ENCODE measurements at places on chromosomes 11 and 22. TPM values are rescaled to one million over a fixed set of nuclear protein-coding genes. Genes with fewer than 3 reads are reported as not detected.

The SEPTIN3 gene
- 2.8 TPM for total RNA-seq

The RIMBP3B gene
- total RNA-seq = 0.81 TPM

The GRAMD1B gene
- 91.6 TPM for total RNA-seq

The PGA5 gene
- not detected for total RNA-seq

The IFITM10 gene
- total RNA-seq = 0.70 TPM

The DEFB131B gene
- total RNA-seq = not detected

The CCDC87 gene
- total RNA-seq = not detected

DNA sequence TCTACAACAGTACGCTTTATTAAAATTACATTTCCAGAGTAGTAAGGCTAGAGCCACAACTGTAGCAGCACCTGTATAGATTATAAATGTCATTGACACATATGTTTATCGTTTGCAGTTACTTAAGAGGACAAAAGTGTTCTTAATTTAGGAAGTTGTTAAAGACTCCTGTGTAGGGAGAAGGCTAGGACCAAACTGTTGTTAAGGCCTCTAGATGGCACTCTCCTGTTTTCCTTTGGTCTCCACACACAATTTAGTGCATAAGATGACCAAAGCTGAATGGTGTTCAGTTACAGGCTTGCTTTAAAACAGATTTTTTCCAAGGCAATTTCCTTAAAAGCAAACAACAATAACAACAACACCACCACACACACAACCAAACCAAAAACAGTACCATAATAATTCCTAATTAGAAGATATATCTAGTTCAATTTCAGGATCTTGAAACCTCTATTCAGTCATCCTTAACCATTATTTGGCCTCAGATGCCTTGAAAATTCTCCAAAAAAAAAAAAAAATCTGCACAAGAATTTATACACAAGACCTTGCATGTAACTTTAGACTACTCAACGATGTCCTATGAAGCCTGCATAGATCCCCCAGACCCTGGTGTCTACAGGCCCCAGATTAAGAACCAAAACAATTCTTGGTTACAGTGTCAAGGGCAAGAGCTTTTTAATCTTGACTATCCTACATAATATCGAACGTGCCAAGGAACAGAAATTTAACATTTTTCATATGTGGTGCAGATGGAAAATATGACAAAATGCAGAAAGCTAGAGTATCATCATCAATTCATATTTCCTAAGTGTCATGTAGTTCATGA, 42.6 kb upstream of the APOA1 start:
- H3K27ac ChIP-seq = peak overlapping the region; percentile 6
- H3K27me3 ChIP-seq = no peaks in the 10 kb centered on the region
- H3K4me3 ChIP-seq = no peak overlapping the region
- H3K36me3 ChIP-seq = peaks cover 12% of the 10 kb centered on the region

GRCh38 chr11:82930229-82930628, 28.7 kb downstream of the DDIAS start:
- H3K36me3 ChIP-seq = peaks cover 36% of the 10 kb centered on the region
- no peaks in the 10 kb centered on the region for H3K27me3 ChIP-seq
- no peak overlapping the region for H3K27ac ChIP-seq
- no peak for DNase-seq
- peaks cover 7% of the 10 kb centered on the region for H3K4me1 ChIP-seq

- DNase-seq = peak; percentile 28
- no peaks in the 10 kb centered on the region for H3K27me3 ChIP-seq
- H3K4me1 ChIP-seq = peaks cover 44% of the 10 kb centered on the region
- H3K36me3 ChIP-seq = peaks cover 22% of the 10 kb centered on the region
- H3K4me3 ChIP-seq = peak overlapping the region; percentile 77
- peak overlapping the region; percentile 69 for H3K27ac ChIP-seq
Observed at GRCh38 chr11:65047581-65048422, 6.8 kb downstream of the SAC3D1 start.

- no peaks in the 10 kb centered on the region for H3K36me3 ChIP-seq
- no peak overlapping the region for H3K4me3 ChIP-seq
- peaks cover 10% of the 10 kb centered on the region for H3K4me1 ChIP-seq
- H3K27me3 ChIP-seq = peaks cover 16% of the 10 kb centered on the region
- DNase-seq = no peak
Observed at GRCh38 chr11:27277843-27278242, 85.2 kb downstream of the CCDC34 start.

GRCh38 chr22:38866399-38867123, 5.5 kb downstream of the CBX6 start:
- no peak for DNase-seq
- no peak overlapping the region for H3K27ac ChIP-seq
- H3K4me1 ChIP-seq = peaks cover 31% of the 10 kb centered on the region
- H3K4me3 ChIP-seq = no peak overlapping the region
- H3K27me3 ChIP-seq = no peaks in the 10 kb centered on the region

DNA sequence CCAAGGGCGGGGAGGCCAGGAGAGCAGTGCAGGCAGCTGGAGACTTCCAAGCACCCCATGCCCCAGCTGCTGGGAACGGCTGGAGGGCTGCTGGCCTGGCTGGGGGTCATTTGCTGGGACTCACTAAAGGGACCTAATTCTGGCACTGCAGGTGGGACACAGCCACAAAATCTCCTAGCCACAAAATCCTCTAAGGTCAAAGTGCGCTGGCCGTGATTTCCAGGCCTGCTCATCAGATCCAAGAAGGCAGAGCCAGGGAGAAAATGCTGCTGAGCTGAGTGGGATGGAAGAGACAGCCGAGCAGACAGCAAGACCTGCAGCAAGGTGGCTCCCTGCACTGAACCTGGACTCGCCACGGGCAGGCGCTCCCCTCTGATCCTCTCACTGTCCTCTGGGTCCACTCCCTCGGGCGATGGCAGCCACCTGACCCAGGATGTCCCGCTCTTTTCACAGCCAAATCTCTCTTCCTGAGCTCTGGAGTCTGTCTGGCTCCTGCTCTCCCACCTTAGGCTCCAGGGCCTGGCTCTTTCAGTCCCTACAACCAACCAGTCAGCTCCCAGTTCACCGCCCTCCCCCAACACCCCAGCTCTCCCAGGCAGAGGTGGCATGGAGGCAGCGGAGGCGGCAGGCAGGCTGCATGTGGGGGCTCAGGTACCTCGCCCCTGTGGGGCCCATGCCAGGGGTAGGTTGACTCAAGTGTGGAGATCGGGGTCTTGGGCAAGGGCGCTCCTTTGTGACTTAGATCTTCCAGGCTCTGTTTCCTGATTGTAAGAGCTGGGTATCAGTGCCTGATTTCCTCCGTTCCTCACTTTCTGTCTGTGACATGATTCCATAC, 14.5 kb downstream of the OVOL1 start:
- H3K36me3 ChIP-seq = no peaks in the 10 kb centered on the region
- peaks cover 30% of the 10 kb centered on the region for H3K27me3 ChIP-seq
- H3K4me3 ChIP-seq = no peak overlapping the region
- H3K4me1 ChIP-seq = peaks cover 8% of the 10 kb centered on the region
- DNase-seq = no peak

DNA sequence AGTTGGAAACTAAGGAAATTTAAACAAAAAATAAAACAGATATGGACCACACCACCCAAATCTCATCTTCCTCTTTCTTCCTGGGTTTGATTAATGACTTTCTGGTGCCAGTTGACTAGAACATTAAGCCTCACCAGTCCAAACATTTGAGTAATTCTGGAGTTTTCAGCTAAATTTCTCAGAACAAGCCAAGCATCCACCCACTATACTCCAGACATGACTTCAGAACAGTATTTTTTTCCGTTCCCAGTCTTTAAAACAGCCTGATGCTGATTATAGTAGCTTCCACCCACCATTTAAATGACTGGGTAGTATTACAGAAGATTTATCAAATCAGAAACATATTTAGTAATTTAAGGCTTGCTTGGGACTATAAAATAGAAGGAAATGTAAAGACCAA, 230.9 kb upstream of the UBASH3B start:
- DNase-seq = no peak
- no peaks in the 10 kb centered on the region for H3K27me3 ChIP-seq
- no peaks in the 10 kb centered on the region for H3K36me3 ChIP-seq
- H3K27ac ChIP-seq = no peak overlapping the region

- H3K27me3 ChIP-seq = peaks cover 66% of the 10 kb centered on the region
- H3K27ac ChIP-seq = no peak overlapping the region
- no peaks in the 10 kb centered on the region for H3K4me1 ChIP-seq
- no peaks in the 10 kb centered on the region for H3K36me3 ChIP-seq
- DNase-seq = no peak
Observed at GRCh38 chr11:34642873-34643272, 22.0 kb downstream of the EHF start.

DNA sequence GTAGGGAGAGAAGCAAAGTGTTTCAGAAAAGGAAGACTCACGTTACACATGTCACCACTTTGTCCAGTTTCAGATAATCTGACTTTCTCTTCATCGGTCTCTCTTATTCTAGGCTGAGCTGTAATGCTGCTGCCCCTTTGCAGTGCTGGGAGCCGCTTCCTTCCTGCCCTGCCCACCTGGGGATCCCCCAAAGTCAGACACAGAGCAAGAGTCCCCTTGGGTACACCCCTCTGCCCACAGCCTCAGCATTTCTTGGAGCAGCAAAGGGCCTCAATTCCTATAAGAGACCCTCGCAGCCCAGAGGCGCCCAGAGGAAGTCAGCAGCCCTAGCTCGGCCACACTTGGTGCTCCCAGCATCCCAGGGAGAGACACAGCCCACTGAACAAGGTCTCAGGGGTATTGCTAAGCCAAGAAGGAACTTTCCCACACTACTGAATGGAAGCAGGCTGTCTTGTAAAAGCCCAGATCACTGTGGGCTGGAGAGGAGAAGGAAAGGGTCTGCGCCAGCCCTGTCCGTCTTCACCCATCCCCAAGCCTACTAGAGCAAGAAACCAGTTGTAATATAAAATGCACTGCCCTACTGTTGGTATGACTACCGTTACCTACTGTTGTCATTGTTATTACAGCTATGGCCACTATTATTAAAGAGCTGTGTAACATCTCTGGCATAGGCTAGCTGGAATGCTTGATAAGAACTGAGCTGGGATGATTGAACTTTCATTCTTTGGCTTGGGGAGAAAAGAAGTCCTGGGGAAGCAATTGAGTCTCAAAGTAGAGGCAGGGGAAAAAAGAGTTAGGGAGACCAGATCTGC, 31.2 kb upstream of the SMIM35 start:
- peaks cover 14% of the 10 kb centered on the region for H3K4me1 ChIP-seq
- no peak overlapping the region for H3K27ac ChIP-seq
- no peak for DNase-seq
- H3K27me3 ChIP-seq = peaks cover 21% of the 10 kb centered on the region
- H3K4me3 ChIP-seq = no peak overlapping the region

DNA sequence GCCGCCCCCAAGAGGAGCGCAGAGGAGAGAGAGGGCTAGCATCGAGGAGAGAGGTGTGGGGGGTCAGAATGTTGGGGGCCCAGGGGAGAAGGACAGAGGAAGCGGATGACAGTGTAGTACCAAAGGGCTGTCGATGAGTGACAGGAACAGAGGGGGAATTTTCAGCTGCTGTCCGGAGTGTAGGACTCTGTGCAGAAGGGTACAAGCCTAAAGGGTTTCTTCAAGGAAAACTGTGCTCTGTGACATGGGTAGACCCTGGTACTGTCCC, 5.3 kb upstream of the NLRP6 start:
- no peak overlapping the region for H3K4me3 ChIP-seq
- H3K27me3 ChIP-seq = peaks cover 41% of the 10 kb centered on the region
- H3K4me1 ChIP-seq = peaks cover 37% of the 10 kb centered on the region
- peaks cover 26% of the 10 kb centered on the region for H3K36me3 ChIP-seq

DNA sequence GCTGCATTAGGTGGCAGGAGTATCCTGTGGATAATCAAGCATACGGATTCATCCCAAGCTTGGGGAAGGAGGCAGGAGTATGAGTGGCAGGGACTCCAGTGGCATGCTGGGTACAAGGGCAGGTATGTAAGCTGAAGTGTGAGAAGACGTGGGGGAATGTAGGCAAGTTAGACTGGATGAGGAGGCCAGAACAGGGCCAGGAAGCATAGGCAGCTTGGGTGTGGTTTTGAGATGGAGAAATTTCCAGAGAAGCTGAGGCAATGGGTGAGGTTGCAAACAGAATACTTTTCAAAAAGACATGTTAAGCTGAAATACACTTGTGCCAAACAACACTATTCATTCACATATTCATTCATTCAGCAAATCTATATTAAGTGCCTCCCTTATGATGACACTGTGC, 43.1 kb upstream of the AMOTL1 start:
- H3K27me3 ChIP-seq = peaks cover 21% of the 10 kb centered on the region
- no peaks in the 10 kb centered on the region for H3K4me1 ChIP-seq
- H3K4me3 ChIP-seq = no peak overlapping the region
- no peaks in the 10 kb centered on the region for H3K36me3 ChIP-seq
- DNase-seq = no peak
- H3K27ac ChIP-seq = no peak overlapping the region

DNA sequence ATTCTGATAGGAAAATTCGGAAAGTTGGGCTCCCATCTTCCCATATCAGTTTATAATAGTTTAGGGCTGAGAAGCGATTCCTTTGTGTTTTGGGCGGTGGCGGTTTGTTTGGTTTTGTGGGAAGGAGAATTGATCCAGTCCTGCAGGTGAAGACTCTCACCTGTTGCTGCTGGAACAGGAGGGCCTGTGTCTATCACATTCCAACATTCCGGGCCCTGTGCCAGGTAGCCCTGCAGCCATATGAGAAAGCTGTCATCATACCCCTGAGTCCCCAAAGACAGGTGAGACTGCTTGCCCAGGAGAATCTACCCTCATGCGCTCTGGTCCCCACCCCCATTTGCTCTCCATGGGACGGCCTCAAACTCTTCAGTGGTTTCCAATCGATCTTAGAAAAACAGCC, 62.1 kb downstream of the TRAF6 start:
- H3K27ac ChIP-seq = no peak overlapping the region
- no peak for DNase-seq
- peaks cover 2% of the 10 kb centered on the region for H3K27me3 ChIP-seq
- H3K4me3 ChIP-seq = no peak overlapping the region
- H3K4me1 ChIP-seq = peaks cover 36% of the 10 kb centered on the region
- H3K36me3 ChIP-seq = peaks cover 65% of the 10 kb centered on the region

GRCh38 chr22:30272781-30273601, 6.3 kb upstream of the OSM start:
- no peak for DNase-seq
- no peaks in the 10 kb centered on the region for H3K27me3 ChIP-seq
- no peak overlapping the region for H3K4me3 ChIP-seq
- H3K27ac ChIP-seq = peak overlapping the region; percentile 8
- peaks cover 77% of the 10 kb centered on the region for H3K4me1 ChIP-seq

DNA sequence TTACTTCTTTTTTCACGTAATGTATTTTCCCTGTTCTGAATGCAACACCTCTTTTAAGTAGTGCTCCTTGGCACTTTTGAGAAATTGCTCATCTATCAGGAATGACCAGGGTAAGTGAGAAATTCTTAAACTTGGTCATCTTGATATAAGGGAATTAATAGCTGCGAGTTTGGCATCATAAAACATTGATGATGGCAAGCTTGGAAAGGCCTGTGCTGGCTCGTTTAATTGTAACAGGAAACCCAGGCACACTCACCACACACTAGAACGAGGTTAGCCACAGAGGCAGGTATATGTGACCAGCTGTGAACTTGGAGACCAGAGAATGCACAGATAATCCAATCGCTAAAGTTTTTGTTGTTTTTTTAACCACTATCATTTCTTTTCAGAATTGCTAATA, 24.3 kb downstream of the FAM118A start:
- H3K36me3 ChIP-seq = peaks cover 59% of the 10 kb centered on the region
- no peak overlapping the region for H3K27ac ChIP-seq
- peaks cover 10% of the 10 kb centered on the region for H3K4me1 ChIP-seq
- H3K27me3 ChIP-seq = no peaks in the 10 kb centered on the region
- no peak overlapping the region for H3K4me3 ChIP-seq

GRCh38 chr11:8765294-8765693, 82.7 kb downstream of the RPL27A start:
- no peak overlapping the region for H3K4me3 ChIP-seq
- no peak overlapping the region for H3K27ac ChIP-seq
- no peaks in the 10 kb centered on the region for H3K4me1 ChIP-seq
- H3K36me3 ChIP-seq = no peaks in the 10 kb centered on the region
- DNase-seq = no peak
